ENCODE measurements at places on chromosomes 5 and 9. TPM values are rescaled to one million over a fixed set of nuclear protein-coding genes. Genes with fewer than 3 reads are reported as not detected.

Gene KCNN2
- 15.8 TPM for total RNA-seq

Gene SLC23A1
- not detected for total RNA-seq

Gene TEX48
- total RNA-seq: not detected

Gene SHROOM1
- 1.1 TPM for total RNA-seq

Gene REEP2
- total RNA-seq: 0.32 TPM

Gene GRM6
- not detected for total RNA-seq

Gene SLC6A18
- total RNA-seq: not detected

Gene FAM170A
- total RNA-seq: not detected

Gene EPB41L4B
- total RNA-seq: 0.85 TPM

Gene IARS1
- 438 TPM for total RNA-seq

Gene FOXD4
- total RNA-seq: 0.26 TPM

Gene PCDHA7
- 1.4 TPM for total RNA-seq

Gene DBH
- not detected for total RNA-seq

Gene DYNC2I2
- total RNA-seq: 49.5 TPM

Gene CYLC2
- total RNA-seq: not detected

Gene NNT
- total RNA-seq: 162 TPM

Gene HACD4
- total RNA-seq: 1.1 TPM

Gene TTC33
- 20.4 TPM for total RNA-seq

Gene TMEM267
- total RNA-seq: 43.4 TPM

Gene SLC6A7
- not detected for total RNA-seq
